NCI-H774 (cell line): ENCODE measurements at places on chromosomes 11 and 22.

- no peak for DNase-seq
These were observed 935 bp downstream of the ZNF143 start for GRCh38 chr11:9461760-9462134.

GRCh38 chr11:10579700-10580099, 11.2 kb upstream of the LYVE1 start:
- DNase-seq = no peak

- DNase-seq = no peak
These were observed 6.1 kb downstream of the RHOD start for GRCh38 chr11:67062526-67063373.

GRCh38 chr22:30882184-30882717, 86.3 kb downstream of the MORC2 start:
- no peak for DNase-seq

- no peak for DNase-seq
These were observed 12.9 kb downstream of the DNAL4 start for GRCh38 chr22:38781033-38781432.
